Activated CD4-positive, alpha-beta memory T cell treated with anti-CD3 and anti-CD28 coated beads, Interleukin-2, amount 10 ng/mL, durations not matched to agents 7 days and 5 days (primary cell): ENCODE measurements at places on chromosomes 12 and 14. TPM values are rescaled to one million over a fixed set of nuclear protein-coding genes. Genes with fewer than 3 reads are reported as not detected.

DNA sequence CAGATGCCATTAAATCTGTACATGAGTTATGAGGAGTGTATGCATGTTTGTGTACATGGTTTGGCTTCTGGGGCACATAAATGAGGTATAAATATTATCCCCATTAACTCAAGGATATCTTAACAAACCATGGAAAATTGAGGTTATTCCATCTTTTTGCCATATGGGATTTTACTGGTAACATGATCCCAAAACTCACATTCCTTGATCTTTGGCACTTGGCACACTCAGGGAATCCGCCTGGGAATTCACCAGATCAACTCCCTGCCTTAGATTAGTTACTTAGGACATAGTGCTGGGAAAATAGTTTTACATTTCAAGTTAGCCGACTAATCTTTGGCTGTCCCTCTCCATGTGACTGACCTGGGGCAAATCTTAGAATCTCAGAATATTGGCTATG, 16.9 kb downstream of the CDKN1B start:
- no peak for DNase-seq

- DNase-seq = no peak
These were observed 268.0 kb downstream of the MSRB3 start for GRCh38 chr12:65546528-65546927.

The BDKRB1 gene
- total RNA-seq = not detected

The OTOGL gene
- not detected for total RNA-seq

The MORN3 gene
- total RNA-seq = 3.6 TPM
